NCI-H2081 treated with DMSO at 0.1 percent for 48 hours (cell line): ENCODE measurements at places on chromosomes 2 and 18.

DNA sequence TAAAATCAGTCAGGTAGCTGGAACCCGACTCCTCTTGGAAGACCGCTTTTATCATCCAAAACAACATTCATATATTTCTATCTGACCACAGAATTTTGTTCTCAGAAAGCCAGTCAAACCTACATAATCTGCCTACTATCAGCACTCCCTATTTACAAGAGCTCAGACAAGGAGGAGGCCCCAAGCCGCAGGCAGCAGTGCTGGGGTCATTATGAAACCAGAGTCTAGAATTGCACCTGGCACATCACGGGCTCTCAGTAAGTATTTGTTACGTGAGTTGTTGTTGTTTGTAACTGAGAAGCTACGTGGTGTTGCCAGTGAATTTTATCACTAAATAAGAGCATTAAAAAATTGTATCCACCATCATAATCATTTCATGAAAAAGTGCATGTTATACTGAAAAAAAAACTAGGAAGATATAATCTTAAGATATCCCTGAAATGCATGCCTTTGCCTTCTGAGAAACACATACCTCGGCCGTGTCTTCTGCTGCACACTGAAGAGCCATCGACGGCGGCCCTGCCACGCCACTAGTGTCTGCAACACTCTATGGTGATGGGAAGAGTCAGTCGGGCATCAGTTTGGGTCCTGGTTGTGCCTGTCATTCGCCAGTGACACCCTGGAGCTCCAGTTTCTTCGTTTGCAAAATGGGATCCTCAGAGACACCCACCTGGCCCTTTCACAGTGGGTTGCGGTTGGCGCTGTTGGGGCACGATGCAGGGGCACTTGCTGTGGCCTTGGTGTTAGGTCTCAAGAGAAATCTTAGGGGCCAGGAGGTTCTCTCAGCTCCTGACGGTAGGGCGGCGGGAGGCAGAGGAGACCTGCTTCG lies 505.9 kb downstream of the EIPR1 start:
- DNase-seq = no peak

GRCh38 chr2:185318271-185318724 lies 420.3 kb upstream of the FSIP2 start:
- no peak for DNase-seq

DNA sequence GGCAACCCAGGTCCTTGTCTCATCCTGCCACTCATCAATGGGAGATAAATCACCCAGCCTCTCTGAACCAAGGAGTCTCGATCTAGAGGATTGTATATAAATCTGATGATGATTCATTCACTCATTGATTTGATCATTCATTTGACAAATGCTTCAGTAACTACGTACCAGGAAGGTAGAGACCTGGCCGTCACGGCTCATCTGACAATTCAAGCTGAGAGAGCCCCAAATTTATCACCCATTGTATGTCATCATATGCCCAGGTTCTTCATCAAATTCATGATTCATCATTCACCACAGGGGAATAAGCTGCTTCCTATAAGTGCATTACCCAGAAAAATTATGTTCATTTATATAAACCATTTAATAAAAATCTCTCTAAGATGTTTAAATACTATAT lies 116.9 kb downstream of the FAM161A start:
- no peak for DNase-seq

DNA sequence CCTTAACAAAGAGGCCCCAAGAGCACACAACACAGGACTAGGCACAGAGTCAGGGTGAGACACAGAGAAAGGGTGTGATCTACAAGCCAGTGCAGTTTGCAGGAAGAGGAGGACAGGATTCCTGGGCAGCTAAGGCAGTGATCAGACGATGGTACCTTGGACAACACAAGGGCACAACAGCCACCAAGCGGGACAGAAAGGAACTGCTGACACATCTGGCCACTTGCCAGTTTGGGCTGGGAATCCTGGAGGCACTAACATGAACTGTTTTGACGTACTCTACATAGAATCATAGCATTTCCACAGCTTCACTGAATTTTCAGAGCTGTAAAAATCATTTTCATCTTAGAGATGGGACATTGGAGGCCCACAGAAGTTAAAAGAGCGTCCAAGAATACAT lies 221.5 kb upstream of the SLC35G4 start:
- DNase-seq = no peak

DNA sequence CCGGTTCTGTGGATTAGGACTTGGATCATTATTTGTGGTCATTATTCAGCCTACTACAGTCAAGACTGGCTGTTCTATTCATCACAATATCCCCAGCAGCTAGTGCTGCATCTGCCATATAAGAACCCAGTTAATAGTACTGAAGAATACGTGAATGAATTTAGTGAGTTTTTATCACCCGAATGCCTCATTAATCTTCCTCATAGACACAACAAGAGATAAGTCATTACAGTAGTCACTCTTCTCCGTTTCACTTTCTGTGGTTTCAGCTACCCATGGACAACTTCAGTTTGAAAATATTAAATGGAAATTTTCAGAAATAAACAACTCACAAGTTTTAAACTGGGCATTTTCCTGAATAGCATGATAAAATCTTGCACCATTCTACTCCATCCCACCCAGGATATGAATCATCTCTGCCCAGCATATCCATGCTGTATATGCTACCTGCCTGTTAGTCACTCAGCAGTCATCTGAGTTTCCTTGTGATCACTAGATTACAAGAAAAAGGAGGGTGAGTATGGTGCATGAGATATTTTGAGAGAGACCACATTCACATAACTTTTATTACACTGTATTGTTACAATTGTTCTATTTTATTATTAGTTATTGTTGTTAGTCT lies 363.7 kb upstream of the CHAC2 start:
- DNase-seq = no peak

DNA sequence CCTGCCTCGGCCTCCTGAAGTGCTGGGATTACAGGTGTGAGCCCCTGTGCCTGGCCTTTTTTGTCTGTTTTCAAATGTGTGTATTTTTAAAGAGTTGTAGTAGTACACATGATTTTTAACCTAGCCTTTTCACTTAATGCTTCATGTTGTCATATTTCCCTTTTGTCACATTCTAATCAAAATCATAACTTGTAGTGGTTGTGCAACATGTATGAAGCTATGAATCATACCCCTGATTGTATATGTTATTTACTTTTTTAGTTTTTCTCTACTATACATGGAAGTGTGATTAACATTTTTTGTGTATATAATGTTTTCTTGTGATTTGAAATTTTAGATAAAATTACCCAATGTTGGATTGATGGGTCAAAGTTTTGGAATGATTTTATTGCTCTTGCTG lies 8.5 kb downstream of the GEN1 start:
- no peak for DNase-seq

GRCh38 chr2:138373993-138374408 lies 127.6 kb upstream of the SPOPL start:
- no peak for DNase-seq

- no peak for DNase-seq
These were observed 9.1 kb downstream of the MARCHF4 start for GRCh38 chr2:216363221-216363620.

DNA sequence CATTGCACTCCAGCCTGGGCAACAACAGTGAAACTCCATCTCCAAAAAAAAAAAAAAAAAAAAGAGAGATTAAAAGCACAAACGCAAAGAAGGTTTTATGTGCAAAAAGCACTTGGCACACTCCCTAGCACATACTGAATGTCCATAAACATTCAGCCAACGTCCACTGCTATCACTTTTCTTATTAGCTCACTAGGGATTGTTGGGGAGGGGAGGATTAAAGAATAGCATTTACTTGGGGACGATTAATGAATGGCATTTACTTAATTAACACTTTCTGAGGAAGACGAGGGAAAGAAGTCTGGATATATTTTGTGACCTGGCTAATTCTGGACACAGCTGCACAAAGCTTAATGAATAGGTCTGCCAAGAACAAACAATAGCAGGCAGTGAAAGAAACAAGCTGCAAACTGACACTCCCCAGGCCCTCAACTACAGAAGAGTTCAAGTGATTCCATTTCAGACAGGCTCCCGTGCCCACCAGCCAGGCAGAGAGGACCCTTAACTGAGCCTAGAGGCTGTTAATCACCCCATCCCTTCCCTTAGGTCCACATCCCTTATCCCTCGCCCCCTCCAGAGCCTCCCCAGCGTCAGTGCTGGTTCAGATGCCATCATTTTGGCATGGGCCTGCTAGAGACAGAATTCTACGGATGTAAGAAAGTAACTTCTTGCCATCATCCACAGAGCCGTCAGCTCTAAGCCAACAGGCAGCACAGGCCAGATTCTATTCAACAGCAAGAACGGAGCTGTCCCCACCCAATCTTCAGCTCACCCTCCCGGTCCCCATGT lies 7.4 kb downstream of the CYB5A start:
- DNase-seq = no peak
